Cortex of kidney (tissue), 1 donor: ENCODE measurements at places on chromosomes 6 and 20.

- no peak for DNase-seq
Observed at GRCh38 chr20:63232235-63233060, 3.3 kb upstream of the BIRC7 start.

- no peak for DNase-seq
Observed at GRCh38 chr20:16035576-16035975, 537.7 kb downstream of the KIF16B start.

GRCh38 chr20:9928955-9929354 is 90.1 kb upstream of the PAK5 start:
- DNase-seq = no peak

GRCh38 chr20:22524393-22525015 is 59.9 kb downstream of the FOXA2 start:
- DNase-seq = no peak

- DNase-seq = no peak
Observed at GRCh38 chr6:38146021-38146733, 326.6 kb downstream of the ZFAND3 start.

- no peak for DNase-seq
Observed at GRCh38 chr6:11851387-11851786, 72.8 kb upstream of the ADTRP start.

- DNase-seq = no peak
Observed at GRCh38 chr20:5990946-5991345, 40.5 kb downstream of the MCM8 start.

DNA sequence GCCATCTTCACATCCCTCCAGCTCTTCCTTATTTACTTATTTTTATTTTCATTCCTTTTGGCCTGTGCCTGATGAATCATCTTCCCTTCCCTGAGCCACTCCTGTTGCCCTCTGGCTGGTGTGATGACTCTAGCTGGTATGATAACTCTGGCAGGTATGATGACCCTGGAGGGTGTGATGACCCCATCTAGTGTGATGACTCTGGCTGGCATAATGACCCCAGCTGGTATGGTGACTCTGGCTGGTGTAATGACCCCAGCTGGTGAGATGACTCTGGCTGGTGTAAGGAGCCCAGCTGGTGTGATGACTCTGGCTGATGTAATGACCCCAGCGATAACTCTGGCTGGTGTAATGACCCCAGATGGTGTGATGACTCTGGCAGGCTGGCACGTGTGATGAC is 426.8 kb downstream of the QKI start:
- no peak for DNase-seq

GRCh38 chr20:35561268-35561667 is 19.4 kb downstream of the ERGIC3 start:
- no peak for DNase-seq

GRCh38 chr6:165585060-165585459 is 78.0 kb downstream of the PDE10A start:
- no peak for DNase-seq

- no peak for DNase-seq
Observed at GRCh38 chr20:46368902-46369268, 37.5 kb downstream of the ELMO2 start.

DNA sequence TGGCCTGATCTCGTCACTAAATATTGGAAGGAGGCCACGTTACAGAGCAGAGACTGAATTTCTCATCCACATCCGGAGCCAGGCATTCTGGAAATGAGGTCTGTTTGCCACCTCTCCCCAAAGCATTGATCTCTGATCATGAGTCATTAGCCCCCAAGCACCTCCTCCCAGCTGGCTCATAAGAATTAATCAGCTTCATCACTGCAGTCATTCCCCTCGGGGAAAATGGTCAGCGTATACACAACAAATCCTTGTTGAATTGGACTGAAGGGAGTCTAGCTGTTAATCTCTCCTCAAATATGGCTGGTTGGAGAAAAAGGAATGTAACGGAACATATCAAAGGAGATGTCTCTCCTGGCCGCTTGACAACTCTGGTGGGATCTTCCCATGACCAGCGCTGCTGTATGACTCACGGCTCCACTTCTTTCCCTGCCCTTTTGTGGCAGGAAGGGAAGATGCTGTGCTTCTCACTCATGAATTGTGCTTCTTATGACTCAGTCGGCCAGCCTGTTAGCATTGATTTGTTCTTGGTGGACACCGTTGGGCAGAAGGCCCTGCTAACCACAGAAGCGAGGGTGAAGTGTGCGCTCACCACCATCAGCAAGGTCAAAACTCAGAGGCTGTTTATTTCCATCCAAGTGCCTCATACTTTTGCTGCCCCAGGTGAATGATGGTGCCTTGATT is 76.7 kb downstream of the RNF182 start:
- DNase-seq = no peak

- DNase-seq = no peak
Observed at GRCh38 chr6:393391-394221, 2.1 kb downstream of the IRF4 start.

DNA sequence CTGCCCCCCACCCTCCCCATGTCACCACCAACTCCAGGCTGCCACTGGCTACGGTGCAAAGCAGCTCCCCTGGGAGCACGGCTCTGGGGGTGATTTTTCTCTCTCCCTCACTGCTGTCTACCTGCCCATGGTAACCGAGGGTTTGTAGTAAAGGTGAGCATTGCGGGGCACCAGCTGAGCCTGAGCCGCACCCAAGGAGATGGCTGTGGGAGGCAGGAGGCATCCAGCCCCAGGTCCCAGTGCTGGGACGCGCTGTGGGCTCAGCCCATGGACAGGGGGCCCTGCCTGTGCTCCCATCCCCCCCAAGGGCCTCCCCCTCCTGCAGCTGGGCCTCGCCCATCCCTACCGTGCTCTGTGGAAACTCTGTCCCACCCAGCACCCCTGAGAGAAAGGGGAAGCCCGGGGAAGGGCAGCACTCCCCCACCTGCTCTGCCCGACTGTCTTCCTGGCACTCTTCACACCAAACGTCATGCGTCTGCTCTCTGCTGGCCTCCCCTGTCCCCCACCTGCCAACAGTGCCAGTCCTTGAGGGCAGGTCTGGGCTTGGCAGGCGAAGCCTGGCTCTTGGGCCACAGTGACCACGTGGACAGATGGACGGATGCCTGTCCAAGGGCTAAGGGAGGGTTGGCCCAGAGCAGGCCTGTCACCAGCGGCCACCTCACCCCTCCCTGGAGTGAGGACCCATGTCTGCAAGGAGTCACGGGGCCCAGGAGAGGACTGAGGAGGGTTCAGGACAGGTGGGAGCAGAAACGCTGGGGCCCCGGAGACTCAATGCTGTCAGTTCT is 3.8 kb upstream of the CHRNA4 start:
- no peak for DNase-seq

- DNase-seq = no peak
Observed at GRCh38 chr6:144053601-144054000, 41.8 kb downstream of the SF3B5 start.

DNA sequence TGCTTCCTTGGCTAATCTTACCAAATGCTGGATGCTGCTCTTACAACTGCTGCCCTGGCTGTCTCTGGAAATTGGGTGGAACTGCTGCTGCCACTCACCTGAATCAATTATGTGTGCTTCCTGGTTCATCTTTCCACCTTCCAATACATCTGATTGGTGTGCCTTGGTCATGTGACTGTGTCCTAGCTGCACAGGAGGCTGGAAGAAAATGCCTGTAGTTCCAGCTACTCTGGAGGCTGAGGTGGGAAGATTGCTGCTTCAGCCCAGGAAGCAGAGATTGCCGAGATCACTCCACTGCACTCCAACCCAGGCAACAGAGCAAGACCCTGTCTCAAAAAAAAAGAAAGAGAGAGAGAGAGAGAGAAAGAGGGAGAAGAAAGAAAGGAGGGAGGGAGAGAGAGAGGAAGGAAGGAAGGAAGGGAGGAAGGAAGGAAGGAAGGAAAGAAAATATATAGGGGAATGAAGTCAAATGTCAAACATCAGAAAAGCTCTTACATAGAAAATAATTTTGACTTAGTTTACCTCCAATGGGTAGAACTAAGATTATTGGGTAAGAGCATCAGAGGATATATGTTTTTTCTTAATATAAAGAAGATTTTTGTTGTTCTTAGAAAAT is 14.1 kb upstream of the PPARD start:
- no peak for DNase-seq

DNA sequence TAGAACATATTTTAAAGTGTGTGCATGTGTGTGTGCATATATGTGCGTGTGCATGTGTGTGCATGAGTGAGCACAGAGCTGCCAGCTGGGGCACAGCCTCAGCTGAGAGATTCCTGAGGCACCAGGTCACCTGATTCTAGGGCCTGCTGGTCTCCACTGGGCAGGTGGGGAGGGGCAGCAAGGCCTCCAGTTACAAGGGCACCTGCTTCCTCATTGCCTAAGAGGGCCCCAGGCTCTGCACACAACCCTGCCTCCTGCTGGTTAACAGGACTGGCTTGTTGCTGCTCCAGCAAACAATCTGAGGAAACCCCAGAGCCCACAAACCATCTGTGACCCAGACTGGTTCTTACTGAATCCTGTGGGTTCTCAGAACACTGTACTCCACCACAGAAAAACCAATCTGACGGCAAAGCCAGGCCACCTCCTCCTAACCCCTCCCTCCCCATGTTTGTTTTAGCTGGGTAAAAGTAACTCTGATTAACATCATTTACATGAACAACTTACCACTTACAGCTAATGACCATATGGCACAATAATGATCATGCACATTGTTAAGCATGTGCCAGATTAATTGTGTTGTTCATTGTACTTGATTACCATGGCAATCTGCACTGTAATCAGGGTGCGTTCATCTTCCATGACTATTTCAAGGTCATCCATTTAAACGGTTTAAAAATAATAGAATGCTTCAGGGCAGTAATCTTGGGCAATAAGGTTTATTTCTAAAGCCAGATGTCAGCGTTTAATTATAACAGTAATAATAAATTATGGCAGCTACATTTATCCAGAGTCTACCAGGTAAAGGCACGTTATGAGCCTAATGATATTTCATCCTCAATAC is 23.1 kb upstream of the UBE2J1 start:
- no peak for DNase-seq

GRCh38 chr20:8318965-8319625 is 187.0 kb downstream of the PLCB1 start:
- DNase-seq = no peak

- no peak for DNase-seq
Observed at GRCh38 chr6:82000551-82000950, 247.0 kb downstream of the IBTK start.

DNA sequence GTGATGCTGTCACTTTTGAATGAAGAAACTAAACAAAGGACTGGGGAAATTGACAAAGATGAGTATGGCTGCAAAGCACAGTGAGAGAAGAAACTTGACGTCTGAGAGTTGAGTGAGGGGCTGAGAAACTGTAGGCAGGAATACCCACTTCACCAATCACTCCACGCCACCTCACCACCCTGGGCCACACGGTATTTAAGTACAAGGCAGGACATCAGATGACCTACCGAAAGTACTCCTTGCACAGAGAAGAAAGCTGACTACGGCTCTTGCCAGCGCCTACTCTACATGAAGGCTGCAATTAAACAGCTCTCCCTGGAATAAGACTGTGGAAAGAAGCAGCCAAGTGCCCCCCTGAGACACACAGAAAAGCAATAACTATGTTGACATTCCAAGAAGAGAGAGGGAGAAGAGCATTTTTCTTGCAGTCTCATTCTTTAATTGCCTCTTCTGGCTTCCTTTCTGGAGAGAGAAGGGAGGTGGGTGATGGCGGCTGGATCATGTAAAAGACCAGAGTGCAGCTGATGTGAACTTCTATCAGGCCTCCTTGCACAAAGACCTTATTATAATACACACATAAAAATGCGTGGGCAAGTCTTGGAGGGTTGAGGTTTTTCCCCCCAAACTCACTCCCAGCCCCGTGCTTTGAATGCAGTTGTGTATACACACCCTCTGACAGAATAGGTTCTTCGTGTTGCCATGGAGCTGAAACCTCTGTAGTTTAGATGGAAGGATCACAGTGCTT is 44.6 kb downstream of the HIVEP2 start:
- DNase-seq = no peak

DNA sequence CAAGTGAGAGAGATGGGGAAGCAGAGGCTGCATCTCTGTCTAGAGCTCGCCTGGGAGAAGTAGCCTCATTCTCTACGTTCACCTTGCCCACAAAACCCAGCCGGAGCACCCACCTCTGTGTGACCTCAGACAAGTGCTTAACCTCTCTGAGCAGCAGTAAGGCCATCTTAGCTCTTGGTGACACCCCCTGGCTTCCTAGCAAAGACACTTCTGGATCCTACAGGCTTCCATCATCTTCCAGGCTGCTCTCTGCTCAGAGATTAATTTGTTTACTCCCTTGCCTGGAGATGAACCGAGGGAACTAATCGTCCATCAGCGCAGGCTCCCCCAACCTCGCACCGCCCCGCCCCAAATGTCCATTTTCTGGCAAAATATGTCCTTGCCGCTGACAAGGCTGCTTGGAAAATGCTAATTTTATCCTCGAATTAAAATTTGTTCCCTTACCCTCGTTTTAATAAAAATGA is 24.0 kb upstream of the CTNNBL1 start:
- no peak for DNase-seq

DNA sequence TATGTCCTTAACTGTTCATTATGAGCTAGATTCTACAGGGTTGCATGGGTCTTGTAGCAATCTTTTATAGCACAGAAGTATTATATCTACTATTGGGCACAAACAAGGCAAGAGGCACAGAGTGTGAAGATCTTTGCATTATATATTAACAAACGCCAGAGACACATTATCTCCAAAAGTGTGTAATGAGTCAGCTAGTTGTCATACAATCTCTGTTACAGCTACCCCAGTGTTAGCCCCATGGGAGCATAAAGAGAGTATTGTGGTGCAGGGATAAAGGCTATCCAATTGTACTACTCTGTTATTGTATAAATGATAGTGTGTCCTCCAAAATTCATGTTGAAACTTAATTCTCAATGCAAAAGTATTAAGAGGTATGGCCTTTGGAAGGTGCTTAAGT is 148.4 kb upstream of the RIMS1 start:
- DNase-seq = no peak

DNA sequence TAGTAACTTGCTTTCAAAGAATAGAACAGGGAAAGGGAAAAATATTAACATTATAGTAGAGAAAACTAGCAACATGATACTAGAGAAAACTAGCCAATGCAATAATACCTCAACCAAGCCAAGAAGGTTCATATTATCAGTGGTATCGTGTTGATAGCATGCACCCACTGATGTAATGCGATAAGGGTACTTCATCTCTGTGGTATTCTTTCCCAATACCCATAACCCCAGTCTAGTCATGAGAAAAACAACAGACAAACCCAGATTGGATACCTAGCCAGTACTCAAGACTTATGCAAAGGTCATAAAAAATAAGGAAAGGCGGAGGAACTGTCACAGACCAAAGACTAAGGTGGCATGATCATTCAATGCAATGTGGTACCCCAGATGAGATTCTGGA is 21.0 kb downstream of the BLOC1S5 start:
- no peak for DNase-seq

GRCh38 chr6:145266432-145267075 is 468.8 kb downstream of the EPM2A start:
- no peak for DNase-seq

- DNase-seq = no peak
Observed at GRCh38 chr20:60587986-60588385, 629.8 kb downstream of the CDH26 start.

GRCh38 chr20:58986968-58987517 is 6.0 kb downstream of the NELFCD start:
- DNase-seq = no peak

GRCh38 chr20:59325142-59325523 is 24.7 kb downstream of the EDN3 start:
- no peak for DNase-seq
